ENCODE measurements at places on chromosomes 2 and 18.

DNA sequence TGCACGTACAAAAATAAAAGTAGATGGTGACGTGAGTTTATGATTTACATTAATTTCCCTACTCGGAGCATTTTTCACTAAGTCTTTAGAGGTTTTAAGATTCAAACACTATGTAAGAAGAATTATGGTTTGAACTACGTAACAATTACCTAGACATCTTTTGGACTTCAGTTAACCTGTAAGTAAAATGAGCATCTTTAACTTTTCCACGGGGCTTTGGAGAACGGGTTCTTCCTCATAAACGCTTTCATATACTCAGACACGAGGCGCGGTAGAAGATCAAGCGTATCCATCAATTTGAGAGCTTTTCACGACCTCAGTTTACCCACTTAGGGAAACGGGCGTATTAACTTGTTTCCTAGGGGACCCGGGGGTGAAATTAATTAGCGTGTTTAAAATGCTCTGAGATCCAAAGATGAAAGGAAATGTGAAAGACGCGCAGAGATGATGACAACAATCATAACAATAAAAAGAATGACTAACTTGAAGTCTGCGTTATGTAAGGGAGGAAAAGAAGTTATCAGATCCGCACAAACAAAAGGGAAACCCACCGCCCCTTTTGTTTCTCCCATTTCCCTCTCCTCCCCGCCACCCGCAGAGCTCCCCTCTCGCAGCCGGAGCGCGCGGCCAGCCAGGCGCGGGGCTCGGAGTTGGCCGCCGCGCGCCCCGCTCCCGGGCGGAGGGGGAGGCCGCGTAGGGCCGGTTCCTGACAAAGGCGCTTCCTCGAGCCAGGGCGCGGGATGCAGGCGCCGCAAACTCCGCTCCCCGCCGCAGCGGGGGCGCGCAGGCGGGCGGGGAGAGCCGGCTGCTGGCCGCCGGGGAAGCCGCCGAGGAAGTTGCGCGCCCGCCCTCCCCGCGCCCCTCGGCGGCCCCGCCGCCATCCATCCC is 807 bp downstream of the PELI1 start:
- DNase-seq = peak; percentile 60

DNA sequence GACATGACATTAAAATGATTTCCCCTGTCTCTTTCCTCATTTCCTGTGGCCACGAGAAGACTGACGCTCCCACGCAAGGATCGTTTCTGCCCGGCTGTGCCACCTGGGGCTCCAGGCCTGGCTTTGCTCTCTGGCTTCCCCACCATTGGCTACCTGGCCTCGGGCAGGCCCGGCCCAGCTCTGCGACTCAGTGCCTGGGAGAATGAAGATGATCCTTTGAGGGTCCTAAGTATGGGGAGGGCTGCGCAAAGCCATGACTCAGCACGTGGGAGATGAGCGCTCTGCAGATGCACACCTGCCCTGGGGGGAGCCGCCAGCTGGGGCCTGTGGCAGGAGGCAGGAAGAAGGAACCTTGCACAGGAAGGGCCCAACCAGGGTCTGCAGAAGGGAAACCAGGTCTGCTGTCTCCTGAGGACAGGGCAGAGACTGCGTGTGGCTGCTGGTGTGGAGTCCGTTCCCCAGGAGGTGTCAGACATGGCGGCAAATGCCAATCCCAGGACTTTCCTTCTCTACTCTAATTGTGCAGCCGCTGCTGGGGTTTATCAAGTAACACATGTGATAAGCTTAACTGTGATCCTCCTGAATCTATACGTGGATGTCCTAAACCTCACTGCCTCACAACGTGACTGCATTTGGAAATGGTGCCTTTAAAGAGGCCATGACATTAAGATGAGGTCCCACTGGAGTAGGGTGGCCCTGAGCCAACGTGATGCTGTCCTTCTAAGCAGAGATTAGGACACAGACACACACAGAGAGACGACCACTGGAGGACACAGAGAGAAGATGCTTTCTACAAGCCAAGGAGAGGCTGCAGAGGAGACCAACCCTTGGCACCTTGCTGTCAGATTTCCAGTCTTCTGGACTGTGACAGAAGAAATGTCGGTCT is 32.9 kb downstream of the MBP start:
- peak; percentile 59 for DNase-seq

- DNase-seq = no peak
Measured at GRCh38 chr18:3400567-3401296, 49.2 kb upstream of the TGIF1 start.

DNA sequence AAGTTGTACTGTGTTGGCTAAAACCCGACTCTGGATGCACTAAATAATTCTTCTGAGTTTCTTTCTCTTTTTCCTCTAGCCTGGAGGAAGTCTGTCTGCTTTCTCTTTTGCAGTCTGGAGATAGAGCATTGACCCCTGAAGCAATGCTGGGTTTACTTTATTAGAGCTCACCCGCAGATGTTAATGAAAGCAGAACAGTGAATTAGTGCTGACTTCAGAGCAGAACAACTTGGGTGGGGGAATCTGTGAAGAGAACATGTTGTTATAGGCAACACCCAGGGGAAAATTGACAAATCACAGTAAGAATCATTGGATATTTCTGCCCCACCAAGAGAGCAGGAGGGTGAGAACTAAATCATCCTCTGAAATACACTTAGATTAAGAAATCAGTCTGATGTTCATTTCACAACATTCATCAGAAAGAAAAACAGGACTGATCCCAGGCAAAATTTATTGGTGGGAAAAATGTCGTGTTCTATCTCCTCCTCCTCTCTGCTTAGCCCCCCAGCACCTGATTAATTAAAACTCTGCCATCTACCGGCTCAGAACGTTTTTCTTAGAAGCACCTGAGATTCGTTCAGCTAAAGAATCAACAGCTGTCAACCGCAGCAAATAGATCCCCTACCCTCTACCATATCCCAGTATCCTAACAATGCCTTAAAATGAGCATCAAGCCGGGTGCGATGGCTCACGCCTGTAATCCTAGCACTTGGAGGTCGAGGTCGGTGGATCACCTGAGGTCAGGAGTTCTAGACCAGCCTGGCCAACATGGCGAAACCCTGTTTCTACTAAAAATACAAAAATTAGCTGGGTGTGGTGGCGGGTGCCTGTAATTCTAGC is 165.1 kb downstream of the FMNL2 start:
- no peak for DNase-seq

DNA sequence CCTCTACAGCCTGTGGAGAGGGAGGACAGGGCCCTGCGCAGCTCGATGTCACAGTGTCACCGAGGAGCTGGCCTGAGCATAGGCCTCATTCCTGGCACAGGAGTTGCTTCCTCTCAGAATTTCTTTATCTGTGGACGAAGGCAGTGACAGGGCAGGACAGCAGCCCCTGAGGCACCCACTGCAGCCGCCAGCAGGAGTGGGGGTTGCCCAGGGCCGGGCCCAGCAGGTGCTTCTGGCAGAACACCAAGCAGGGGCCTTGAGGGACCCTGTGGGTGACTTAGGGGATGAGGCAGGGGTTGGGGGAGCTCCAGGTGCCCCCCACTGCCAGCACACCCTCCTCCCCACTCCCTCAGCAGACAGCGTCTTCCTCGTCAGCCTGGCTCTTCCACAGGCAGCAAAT is 290.0 kb downstream of the PHLPP1 start:
- DNase-seq = no peak

GRCh38 chr2:133304344-133304743 is 263.9 kb downstream of the NCKAP5 start:
- DNase-seq = no peak

- DNase-seq = no peak
Measured at GRCh38 chr2:141201016-141201565, 929.7 kb downstream of the LRP1B start.

GRCh38 chr2:68747900-68748299 is 13.3 kb downstream of the ARHGAP25 start:
- DNase-seq = no peak

GRCh38 chr2:190320696-190321095 is 1.1 kb upstream of the HIBCH start:
- no peak for DNase-seq

GRCh38 chr2:102005449-102005848 is 13.7 kb downstream of the IL1R2 start:
- DNase-seq = no peak

- no peak for DNase-seq
Measured at GRCh38 chr2:31362581-31362980, 52.0 kb downstream of the XDH start.

DNA sequence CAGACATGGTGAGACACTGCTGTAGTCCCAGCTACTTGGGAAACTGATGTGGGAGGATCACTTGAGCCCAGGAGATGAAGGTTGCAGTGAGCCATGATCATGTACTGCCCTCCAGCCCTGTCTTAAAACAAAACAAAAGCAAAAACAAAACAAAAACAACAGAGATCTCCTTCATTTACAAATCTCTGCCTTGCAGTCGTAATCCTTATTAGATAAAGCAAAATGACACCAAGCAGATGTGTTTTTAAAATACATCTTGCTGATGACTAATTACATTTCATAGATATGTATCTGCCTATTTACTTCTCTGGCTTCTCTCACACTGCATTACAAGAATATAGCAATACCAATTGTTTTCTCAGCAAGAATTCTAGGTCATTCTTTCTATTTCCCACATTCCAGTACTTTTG is 22.8 kb downstream of the NFE2L2 start:
- DNase-seq = no peak

DNA sequence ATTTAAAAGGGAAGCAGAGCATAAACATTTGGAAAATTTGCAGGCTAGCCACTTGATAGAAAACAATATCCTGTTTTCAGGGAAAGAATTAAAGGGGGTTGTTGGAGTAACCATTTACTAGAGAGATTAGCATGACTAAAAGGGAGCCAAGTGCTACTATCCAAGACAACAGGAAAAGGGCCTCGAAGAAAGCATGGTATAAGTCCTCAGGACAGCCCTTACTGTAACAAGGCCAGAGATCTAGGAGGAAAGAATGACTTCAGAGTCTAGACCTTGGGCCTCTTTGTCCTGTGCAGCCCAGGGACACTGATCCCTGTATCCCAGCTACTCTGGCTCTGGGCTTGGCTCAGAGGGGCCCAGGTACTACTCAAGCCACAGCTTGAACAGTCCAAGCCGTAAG is 16.6 kb downstream of the TPO start:
- DNase-seq = no peak

Measured in activated naive CD4-positive, alpha-beta T cell treated with anti-CD3 and anti-CD28 coated beads, Interleukin-2, amount 10 ng/mL, durations not matched to agents 7 days and 5 days (primary cell).